ENCODE measurements at places on chromosomes 16 and 17.
A peak's percentile ranks its signal among the peaks of the same experiment; 100 is the strongest.

DNA sequence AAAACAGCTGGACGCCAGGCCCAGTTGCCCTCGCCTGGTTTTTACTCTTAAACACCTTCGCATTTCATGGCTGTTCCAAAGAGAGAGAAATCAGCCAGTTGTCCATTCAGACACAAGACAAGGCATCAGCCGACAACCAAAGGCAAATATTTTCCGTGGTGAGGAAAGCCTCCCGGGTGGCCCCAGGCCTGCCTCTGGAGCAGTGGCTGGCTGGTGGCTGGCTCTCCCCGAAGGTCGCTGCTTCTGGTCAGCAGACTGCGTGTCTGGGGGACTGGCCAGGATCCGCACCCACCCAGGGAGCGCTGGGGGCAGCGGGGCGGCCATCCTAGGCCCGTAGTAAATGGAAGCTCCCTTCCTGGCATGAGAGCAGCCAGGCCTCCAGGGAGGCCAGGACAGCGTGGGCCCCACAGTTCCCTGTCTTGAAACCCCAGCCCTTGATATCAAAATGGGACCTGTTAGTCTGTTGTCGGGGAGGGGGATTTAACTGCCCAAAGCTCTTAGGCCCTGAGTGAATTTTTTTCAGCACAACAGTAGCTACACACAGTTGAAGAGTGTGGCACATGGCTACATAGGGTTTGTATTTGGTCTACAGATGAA lies 57.7 kb downstream of the SREBF1 start:
- no peak for DNase-seq

DNA sequence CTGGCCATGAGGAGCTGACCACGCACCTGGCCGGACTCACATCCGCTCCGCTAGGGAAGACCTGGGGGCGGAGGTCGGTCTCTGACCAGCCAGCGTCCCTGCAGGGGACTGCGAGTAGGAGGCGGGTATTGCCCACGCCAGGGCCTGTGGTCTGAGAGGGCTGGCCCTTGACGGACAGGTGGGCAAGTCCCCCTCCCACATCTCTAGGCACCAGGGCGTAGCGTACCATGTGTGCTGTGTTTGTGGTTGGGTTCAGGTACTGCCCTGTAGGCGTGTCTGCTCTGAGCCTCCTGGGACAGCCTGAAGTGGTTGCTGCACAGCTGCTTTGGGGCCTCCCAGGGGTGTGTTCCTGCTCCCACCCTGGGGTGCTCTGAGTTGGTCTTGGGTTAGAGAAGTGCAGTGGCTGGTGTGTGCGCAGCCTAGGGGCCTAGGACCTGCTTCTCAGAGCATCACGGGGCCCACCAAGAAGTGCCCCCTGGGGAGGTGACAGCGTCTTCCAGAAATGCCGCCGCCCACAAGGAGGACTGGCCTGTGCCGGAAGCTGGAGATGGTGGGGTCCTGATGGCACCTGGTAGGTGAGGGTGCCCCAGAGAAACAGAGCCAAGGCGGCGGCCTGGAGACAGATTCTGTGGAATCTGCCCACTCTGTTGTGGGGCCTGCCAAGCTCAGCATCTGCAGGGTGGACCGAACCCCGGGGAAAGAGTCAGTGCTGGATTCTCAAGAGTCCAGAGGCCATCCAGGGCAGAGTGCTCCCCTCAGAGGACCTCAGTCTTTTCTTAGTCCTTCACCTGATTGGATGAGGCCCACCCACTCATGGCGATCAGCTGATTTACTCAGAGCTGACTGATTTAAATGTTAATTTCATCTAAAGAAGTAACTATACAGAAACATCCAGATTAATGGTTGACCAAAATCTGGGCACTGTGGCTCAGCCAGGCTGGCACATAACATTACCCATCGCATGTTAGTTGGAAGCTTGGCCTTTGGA lies 48.3 kb downstream of the WDR45B start:
- DNase-seq, result no peak

- no peak for DNase-seq
Measured at GRCh38 chr16:68961778-68962402, 118.6 kb downstream of the TANGO6 start.

DNA sequence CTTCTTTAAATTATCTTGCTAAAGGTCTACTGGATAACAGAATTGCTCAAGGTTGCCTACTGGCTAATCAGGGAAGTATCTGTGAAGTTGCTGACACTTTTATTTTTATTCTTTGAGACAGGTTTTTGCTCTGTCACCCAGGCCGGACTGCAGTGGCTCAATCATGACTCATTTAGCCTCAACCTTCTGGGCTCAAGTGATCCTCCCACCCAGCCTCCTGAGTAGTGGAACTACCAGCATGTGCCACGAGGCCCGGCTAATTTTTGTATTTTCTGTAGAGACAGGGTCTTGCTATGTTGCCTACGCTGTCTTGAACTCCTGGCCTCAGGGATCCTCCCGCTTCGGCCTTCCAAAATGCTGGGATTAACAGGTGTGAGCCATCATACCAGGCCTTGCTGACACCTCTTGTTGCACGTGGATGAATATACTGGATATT lies 43.1 kb downstream of the GLG1 start:
- no peak for DNase-seq

- DNase-seq, result no peak
Measured at GRCh38 chr17:56440419-56440818, 153.1 kb upstream of the NOG start.

DNA sequence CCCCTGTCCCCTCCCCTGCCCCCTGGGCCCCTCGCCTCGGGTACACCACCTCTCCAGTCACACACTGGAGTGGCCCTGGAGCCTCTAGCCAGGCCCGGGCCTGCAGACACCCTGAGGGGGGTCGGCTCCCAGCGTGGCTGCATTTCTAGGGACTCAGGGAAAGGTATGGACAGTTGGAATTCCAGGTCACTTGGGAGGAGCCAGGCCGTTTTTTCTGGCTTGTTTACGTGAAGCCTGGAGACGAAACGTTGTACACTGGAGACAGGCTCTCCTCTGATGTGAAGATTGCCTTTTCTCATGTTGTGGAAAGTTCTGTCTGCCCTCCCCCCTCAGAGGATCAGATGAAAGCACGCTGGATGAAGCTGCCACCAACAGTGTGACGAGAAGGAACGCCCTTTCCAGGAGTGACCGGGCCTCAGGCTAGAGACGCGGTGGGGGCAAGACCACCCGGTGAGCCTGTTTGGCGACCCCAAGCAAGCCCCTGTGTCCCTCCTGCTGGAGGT lies 4.0 kb upstream of the PPP1R27 start:
- no peak for DNase-seq

DNA sequence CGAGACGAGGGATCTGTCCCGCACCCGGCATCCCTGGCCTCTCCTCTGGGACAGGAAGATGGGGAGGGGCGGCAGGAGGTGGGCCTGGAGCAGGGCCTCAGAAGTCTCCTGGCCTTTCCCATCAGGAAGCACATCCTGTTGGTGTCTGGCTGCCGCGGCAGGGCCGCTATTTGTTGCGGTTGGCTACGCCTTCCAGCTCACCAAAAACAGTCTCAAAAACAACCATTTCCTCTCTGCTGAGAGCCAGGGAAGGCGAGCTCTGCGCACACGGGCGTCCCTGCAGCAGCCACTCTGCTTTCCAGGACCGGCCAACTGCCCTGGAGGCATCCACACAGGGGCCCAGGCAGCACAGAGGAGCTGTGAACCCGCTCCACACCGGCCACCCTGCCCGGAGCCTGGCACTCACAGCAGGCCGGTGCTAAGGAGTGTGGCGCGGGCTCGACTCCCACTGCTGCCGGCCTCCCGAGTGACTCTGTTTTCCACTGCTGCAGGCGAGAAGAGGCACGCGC lies at the start of gene TMEM204:
TSS of gene TMEM204 (plus strand) at position 224 of the 509 bp plus-strand sequence. CDS start 610 bp downstream, outside the sequence.
- peak; percentile 28 for DNase-seq

DNA sequence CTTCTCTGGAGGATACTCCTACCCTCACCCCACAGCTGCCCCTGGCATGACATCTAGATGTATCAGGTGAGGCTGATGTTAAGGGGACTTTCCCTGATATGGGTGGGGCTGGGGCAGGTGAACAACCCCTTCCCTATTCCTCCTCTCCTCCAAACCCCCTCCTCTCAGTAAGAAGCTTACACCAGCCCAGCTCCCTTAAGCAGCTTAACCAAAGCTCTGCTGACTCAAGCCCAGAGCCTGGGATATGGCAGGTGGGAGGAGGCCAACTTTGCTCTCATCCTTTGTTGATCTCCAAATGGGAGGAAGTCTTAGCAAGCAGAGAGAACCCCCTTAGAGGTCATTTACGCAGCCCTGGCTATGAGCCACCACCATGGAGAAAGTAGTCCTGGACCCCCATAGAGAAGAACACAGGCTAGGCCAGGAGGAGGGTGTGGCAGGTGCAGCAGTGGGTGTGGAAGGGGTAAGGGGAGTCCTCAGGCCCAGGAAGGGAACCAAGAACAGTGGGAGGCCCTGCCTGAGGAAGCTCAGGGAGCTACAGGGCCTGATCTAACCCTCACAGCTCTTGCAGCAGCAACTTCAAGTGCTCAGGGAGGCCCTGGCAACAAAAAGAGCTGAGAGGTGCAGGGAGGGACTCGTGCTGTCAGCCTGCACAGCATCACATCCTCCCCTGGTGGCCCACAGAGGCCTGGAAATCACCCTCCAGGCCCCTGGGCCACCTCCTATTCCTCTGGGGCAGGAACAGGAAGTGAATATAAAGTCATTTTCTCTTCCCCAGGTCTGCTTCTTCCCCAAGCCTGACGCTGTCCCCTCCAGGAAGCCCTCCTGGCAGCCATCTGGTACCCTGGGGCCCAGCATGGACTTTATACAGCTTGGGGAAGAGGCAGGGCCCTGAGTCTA lies 2.9 kb downstream of the UNC119 start:
- DNase-seq, result no peak

DNA sequence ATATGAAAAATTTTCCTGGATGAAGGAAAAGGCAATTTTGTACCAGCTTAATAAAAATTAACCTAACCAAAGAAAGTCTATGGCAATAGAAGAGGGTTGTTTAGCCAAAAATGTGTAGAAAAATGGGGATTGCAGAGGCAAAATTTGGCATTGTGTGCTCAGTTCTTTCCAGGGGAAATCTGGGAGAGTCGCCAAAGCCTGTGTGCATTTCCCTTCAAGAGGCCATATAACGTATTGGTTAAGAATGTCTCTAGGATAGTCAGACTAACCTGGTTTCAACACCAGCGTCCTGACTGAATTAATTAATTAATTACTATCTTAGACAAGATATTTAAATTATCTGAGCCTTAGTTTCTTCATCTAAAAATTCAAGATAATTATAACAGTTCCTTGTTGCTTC lies 44.8 kb upstream of the HLF start:
- no peak for DNase-seq

- no peak for DNase-seq
Measured at GRCh38 chr17:45904866-45905265, 10.5 kb downstream of the MAPT start.

DNA sequence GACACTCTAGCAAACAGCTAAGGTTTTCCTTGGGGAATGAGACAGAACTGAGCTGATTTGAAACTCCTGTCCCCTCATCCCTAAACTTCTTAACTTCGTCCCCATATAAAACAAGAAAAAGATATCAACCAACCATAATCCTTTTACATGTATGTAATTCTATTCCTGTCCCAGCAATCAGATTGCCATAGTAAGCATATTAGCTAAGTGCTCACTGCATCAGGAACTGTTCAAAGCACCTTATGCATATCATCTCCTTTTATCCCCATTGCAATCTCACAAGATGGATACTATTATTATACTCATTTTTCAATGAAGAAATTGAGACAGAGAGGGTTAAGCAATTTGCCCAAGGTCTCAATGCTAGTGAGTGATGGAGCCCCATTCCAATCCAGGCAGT lies 6.8 kb downstream of the KIF18B start:
- no peak for DNase-seq

DNA sequence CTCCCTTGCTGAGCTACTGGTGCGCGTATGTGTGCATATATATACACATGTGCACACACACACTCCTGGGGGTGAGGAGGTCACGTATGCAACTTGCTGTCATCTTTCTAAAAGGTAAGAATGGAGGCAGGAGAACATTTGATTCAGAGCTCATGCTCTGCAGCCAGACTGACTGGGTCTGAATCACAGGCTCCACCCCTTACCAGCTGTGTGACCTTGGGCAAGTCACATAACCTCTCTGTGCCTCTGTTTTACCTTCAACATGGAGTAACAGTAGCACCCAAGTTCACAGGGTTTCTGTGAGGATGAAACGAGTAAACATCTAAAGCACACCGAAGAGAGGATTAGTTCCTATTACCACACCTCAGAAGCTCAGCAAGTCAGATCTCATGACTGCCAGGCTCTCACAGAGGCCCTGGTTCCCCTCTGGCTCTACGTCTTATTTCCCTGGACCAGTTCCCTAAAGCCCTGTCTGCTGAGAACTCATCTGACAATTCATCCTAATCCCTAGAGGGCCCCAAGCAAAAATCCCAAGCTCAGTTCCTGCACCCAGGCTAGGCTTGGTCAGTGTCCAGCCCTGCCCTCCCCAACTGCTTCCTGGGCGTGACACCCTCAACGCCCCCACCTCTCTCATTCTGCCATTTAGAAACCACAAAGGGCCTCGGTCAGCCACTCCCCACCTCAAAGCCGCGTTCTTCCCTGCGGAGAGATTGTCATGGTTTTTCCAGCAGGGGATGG lies 28.7 kb downstream of the ABR start:
- DNase-seq, result no peak

DNA sequence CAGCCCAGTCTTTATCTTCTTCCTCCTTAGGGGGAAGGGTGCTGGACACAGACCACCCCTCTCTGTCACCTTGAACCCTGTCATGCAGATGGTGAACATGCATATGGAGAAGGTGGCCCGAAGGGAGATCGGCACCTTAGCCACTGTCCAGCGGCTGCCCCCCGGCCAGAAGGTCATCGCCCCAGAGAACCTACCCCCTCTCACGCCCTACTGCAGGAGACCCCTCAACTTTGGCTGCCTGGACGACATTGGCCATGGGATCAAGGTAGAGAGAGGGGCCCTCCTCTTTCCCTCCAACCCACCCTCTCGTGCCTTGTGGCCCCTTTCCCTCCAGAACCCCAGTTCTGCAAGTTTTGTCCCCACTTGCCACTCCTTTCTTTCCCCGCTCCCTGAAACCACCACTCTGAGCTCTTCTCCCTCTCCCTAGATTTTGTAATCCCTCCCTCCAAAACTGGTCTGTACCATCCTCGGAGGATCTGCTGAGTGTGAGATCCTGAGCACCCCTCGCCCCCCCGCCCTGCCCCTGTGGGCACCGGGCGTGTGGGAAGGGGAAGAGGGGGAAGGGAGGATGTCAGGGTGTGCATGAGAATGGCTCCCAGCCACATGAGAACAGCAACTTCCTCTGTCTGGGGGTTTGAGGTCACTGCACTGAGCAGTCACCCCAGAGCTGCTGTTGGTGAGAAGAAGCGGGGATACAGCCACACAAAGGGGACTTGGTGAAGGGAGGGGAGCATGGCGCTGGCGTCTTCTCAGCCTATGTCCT lies 7.3 kb downstream of the ABI3 start:
- no peak for DNase-seq

GRCh38 chr16:84794626-84795025 lies 25.2 kb upstream of the CRISPLD2 start:
- DNase-seq, result no peak

GRCh38 chr17:2466931-2467330 lies 44.8 kb downstream of the METTL16 start:
- no peak for DNase-seq

GRCh38 chr16:89697616-89698331 lies 3.7 kb downstream of the SPATA2L start:
- DNase-seq, result no peak

GRCh38 chr16:22232277-22233036 lies 26.4 kb downstream of the EEF2K start:
- no peak for DNase-seq
